ENCODE measurements at places on chromosomes 4 and X.

GRCh38 chr4:22485737-22486136 is 30.1 kb downstream of the ADGRA3 start:
- no peak for DNase-seq

DNA sequence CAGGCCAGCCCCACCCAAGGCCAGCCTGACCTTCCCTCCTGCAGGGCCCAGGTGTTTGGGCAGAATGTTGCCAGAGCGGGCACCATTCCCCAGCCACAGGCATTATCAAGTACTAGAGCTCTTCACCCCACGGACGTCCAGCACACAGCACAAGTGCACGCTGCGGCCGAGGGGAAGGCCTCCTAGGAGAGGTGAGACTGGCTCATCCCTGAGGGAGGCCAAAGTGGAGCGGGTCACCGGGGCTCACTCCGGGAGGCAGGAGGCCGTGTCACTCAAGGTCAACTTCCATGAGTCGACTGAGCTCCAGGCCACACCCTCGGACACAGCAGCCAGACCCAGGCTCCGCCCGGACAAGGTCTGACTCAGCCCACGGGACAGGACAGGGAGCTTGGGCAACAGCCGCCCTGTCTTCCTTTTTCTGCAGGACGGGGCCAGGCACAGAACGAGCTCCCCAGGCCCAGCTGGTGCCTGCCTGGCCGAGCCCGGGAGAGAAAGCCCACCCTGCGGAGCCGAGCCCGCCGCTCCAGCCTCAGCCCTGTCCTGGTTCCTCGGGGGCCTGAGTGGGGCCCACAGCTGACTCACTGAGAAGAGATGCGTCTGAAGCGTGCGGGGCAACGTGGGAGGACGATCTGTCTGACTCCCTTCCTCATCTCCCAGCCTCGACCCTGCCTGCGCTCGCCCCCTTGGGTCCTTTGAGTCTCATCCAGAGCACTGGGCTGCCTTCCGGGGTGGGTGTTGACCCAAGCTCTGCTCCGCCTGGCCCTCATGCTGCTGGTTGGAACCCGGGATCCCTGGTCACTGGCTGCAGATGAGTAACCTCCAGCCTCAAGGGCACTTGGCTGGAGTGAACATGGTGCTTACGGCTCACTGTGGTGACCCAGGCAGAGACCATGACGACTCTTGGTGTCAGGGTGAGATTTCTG is 1.6 kb downstream of the SLC49A3 start:
- DNase-seq = no peak

DNA sequence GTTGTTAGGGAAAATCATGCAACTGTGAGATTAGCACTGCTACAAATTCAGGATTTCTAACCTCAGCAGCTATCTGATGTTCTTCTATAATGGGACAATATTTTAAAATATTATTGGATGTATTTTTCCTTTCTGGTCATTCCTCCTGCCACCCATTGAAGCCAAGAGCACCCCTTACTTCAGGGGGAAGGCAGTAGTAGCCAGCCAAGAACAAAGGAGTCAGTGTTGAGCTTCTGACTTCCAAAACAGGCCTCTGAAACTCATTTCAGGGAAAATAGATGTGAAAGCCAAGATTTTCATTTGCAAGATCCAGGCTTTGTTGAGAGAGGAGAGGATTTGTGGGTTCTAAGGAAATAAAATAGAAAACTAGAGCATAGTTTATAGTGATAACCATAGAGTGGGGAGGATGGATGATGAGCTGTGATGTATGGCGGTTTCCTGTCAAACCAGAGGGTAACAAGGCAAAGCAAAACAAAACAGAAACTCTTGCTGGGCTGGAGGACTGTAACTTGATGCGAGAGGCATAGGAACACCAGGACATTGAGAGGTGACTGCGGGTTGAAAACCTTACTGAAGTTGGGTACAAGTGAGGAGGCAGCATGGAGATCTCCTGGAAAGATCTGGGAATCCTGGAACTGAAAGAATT is 173.7 kb upstream of the LEF1 start:
- no peak for DNase-seq

GRCh38 chr4:67019686-67020437 is 525.4 kb downstream of the CENPC start:
- DNase-seq = no peak

GRCh38 chr4:158285429-158286216 is 75.3 kb downstream of the TMEM144 start:
- no peak for DNase-seq
